SJSA1 (cell line): ENCODE measurements at places on chromosomes 1 and 21. TPM values are rescaled to one million over a fixed set of nuclear protein-coding genes. Genes with fewer than 3 reads are reported as not detected.

Gene IL22RA1
- total RNA-seq: 1.1 TPM in 1 of 2 replicates, not detected in the other

Gene BNIPL
- 0.42 and 0.75 TPM in 2 replicates for total RNA-seq

DNA sequence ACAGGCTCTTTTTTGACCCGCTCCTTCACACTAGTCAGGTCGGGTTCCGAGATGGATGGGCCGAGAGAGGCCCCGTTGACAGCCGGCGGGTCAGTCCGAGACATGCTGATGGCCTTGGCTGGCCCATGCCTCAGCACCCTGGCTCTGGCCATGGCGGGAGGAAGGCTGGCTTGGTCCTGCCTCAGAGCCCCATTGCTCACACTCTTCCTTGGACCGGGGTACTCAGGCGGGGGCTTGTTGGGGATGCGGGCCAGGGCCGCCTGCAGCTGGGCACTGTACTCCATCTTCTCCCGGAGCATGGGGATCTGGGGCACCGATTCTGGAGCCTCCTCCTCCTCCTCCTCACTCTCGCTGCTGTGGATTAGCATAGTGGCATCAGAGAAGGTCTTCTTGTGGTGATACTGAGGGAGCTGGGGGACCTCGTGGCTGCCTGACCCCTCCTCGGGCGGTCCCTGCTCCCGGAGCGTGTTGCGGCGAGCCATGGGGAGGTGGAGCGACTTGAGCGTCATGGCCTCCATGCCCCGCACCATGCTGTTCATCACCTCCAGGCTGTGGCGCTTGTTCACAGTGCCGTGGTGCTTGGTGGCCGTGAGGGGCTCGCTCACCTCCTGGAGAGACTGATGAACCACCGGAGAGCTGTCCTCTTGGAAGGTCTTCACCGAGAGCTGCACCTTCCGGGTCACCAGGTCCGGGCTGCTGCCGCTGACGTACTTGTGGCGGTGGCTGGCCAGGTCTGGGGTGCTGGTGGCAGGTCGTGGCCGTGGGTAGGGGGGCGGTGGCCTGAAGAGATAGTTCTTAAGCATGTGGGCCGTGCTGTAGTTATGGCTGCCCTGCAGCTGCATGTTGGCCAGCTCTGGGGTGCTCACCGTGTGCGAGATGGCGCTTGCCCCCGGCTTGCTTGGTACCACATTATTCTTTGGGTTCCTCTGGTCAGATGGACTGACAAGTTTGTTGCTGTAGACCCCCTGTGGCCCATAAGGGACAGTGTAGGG lies 102.7 kb downstream of the SMYD2 start:
- H3K4me1 ChIP-seq: peaks cover 25% of the 10 kb centered on the region
- no peak overlapping the region for H3K4me3 ChIP-seq
- DNase-seq: no peak

Gene ADORA1
- total RNA-seq: not detected in 2 replicates

DNA sequence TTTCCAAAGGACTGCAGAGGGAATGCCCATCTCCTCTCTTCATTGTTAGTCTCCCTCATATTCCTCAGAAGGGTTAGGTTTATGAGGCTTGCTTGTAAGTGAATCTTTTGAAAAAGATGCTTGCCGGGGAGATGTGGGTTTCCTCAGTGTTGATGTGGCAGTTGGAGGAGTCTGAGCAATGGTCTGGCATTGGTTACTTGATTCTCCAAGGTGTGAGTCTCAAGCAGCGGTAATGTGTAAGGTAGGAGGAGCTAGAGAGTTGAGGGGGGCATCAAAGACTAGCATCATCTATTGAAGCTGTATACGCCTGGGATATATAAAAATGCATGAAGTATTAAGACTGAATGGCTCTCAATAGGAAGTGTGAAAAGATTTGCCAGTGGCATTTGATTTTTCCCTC lies 21.5 kb downstream of the KHDRBS1 start:
- H3K27me3 ChIP-seq: no peaks in the 10 kb centered on the region
- peaks cover 35% of the 10 kb centered on the region for H3K4me1 ChIP-seq
- no peak overlapping the region for H3K27ac ChIP-seq
- no peak overlapping the region for H3K4me3 ChIP-seq

Gene CGN
- 0.26 and 1.2 TPM in 2 replicates for total RNA-seq
